Stimulated activated CD4-positive, alpha-beta T cell treated with anti-CD3 and anti-CD28 coated beads, Interleukin-4, amount 100 ng/mL, for 4 hours (primary cell): ENCODE measurements at places on chromosomes 7 and 10.

DNA sequence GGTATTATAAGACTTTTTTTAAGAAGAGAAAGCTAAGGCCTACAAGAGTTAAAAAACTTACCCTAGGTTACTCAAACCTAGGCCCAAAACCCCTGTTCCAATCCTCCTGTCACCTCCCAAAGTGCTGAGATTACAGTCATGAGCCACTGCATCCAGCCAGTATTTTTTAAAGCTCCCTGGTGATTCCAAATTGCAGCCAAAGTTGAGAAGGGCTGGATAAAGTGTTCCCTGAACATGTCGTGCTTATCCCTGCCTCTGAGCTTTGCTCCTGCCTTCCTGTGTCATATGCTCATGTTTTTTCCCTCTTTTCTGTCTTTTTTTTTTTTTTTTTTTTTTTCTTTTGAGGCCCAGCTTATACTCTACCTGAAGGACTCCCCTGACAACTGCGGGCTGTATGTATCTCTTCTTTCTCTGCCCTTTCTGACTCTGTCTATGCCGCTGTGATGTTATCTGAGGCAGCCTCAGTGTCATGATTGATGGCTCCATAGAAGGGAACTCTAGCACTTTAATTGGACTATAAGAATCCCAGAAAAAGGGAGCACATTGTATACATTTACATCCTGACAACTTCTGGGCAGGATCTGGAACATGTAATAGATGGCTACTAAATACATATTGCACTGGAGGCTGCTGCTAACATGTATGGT lies 8.0 kb downstream of the AKR1B10 start:
- DNase-seq: no peak

GRCh38 chr7:37706804-37707203 lies 23.2 kb downstream of the GPR141 start:
- DNase-seq: no peak

GRCh38 chr10:132270721-132271457 lies 36.9 kb downstream of the STK32C start:
- no peak for DNase-seq

DNA sequence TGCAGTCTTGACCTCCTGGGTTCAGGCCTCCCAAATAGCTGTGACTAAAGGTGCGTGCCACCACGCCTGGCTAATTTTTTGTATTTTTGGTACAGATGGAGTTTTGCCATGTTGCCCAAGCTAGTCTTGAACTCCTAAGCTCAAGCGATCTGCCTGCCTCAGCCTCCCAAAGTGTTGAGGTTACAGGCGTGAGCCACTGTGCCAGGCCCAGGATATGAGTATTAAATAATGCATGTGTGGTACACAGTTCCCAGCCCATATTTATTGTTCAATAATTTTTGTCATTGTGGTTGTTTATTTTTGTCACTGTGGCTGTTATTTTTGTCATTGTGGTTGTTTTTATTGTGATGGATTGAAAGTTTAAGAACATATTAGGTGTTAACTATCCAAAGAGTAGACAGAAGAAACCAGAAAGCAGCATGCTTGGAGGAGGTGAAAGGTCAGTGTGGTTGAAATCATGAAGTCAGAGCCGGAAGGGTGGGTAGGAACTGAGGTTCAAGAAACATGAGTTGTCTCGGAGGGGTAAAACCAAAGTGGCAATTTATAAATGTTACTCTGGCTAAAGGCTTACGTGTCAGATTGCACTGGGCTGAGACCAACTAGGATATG lies 45.0 kb downstream of the MRC1 start:
- DNase-seq: no peak

GRCh38 chr10:32366588-32366987 lies 19.6 kb upstream of the EPC1 start:
- no peak for DNase-seq
